Activated CD4-positive, alpha-beta T cell treated with anti-CD3 and anti-CD28 coated beads, Interleukin-2, amount 10 ng/mL, durations not matched to agents 24 days and 14 days (primary cell): ENCODE measurements at places on chromosomes 2 and 18. TPM values are rescaled to one million over a fixed set of nuclear protein-coding genes. Genes with fewer than 3 reads are reported as not detected.

GRCh38 chr2:197883354-197884032 lies 79.1 kb downstream of the PLCL1 start:
- no peak for DNase-seq

- no peak for DNase-seq
These were observed 2.9 kb downstream of the MYL12A start for GRCh38 chr18:3250237-3251107.

- no peak for DNase-seq
These were observed 15.5 kb downstream of the DUSP19 start for GRCh38 chr2:183093857-183094657.

GRCh38 chr18:53747663-53748160 lies 476.8 kb downstream of the MBD2 start:
- no peak for DNase-seq

DNA sequence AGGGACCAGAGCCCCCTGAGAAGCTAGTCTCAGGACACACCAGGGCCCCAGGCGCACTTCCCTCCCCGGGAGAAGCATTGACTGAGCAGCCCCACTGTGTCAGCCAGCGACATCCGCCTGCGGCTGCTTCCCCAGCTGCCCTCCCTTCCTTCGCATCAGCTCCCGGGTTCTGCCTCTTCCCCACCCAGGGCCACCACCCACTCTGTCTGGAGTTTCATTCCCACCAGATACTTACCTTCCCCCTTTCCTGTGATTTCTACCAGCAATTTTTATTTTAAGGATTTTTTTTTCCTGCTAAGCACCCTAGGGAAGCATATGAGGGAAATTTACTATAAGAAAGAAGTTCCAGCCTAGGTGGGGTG lies 99.2 kb downstream of the SMAD7 start:
- no peak for DNase-seq

DNA sequence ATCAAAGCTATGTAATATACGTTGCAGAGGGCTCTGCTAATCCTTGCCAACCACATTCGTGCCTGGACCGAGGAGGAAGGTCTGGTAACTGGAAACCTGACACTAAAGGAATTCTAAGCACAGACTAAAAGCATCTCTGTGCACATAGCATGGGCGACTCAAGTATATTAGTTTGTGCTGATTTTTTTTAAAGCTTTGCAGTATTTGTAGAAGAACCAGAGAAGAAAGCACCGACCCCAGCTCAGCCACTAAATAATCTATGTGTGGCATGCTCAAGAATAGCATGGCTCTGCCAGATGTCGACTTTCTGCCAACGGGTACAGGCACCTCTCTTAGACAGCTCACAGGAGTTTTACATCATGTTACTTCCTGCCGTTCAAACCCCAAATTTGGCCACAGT lies 73.2 kb upstream of the NRP2 start:
- no peak for DNase-seq

GRCh38 chr18:56202678-56203077 lies 435.7 kb downstream of the TXNL1 start:
- no peak for DNase-seq

DNA sequence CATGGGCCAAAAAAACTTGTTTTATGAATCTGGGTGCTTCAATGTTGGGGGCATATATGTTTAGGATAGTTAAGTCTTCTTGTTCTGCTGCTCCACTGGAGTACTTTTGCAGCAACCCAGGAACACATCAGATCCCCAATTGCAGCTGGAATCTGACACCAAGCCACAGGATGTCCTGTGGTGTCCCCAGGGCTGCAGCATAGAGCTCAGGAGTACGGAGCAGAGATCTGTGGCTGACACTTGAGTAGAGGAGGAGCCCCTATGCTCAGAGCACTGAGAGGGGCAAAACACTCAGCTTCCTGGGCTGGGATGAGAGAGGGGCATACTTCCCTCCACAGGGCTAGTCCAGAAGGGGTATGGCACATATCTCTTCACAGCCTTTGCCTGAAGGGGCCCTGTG lies 138.9 kb upstream of the ERBB4 start:
- DNase-seq = no peak

- DNase-seq = no peak
These were observed 257.7 kb upstream of the AGAP1 start for GRCh38 chr2:235235977-235236767.

DNA sequence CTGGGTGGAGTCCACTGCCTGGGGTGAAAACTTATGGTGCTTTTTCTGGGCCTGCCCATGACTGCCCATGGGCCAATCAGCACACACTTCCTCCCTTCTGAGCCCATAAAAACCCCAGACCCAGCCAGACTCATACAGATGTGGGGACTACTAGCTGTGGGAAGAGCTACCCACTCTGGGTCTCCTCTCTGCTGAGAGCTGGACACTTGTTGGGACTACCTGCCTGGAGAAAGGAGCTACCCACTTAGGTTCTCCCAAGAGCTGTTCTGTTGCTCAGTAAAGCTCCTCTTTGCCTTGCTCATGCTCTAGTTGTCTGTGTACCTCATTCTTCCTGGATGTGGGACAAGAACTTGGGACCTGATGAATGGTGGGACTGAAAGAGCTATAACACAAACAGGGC lies 119.6 kb upstream of the SLC38A11 start:
- no peak for DNase-seq

DNA sequence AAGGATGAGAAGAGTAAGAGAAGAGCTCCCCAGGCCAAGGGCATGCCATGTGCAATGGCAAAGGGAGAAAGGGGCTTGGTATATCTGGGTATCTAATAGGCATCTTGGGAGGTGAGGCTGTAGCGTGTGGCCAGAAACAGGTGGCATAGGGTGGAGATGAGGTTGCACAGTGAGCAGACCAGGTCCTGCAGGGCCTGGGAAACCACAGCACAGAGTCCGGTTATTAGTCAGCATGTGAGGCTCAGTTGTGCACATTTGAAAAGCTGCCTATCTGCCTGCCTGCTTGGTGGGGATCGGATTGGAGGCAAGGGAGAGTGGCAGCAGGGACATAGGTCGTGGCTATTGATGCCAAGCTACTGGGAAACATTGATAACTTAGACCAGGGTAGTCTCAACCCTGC lies 190.6 kb downstream of the TPGS2 start:
- DNase-seq = no peak

- DNase-seq = no peak
These were observed 328.1 kb downstream of the NR4A2 start for GRCh38 chr2:156004459-156004858.

DNA sequence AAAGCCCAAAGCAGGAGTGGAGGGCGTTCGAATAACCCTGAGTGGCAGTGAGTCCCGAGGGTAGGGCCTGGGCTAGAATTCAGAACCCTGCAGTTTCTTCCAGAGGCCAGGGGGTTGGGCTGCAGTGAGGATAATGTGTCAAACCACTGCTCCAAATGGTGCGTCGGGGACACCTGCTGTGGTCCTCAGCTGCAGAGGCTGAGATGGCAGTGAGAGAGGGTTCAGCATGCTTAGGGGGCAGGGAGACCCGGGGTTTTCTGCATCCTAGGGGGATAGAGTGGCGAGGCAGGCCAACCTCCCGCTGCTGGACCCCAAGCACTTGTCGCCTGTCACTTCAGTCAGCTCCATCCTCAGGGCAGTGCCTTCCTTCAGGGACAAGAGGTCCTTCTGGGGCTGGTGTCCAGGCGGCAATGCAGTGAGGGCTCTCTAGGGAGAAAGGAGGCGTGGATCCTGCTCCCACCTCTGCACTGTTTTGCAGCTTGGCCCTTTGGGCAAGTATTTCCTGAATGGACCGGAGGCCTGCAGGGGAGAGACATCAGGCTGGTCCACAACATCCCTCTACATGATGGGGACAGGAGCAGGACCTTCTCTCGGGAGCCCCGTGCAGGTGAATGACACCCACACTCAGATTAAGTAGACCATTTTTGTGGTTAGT lies 8.4 kb upstream of the NTSR2 start:
- no peak for DNase-seq

GRCh38 chr18:27184115-27185024 lies 738 bp downstream of the CHST9 start:
- no peak for DNase-seq

GRCh38 chr2:20487392-20488174 lies 40.7 kb downstream of the RHOB start:
- no peak for DNase-seq

GRCh38 chr2:192940767-192941166 lies 746.0 kb upstream of the TMEFF2 start:
- no peak for DNase-seq

- no peak for DNase-seq
These were observed 41.5 kb downstream of the SP140 start for GRCh38 chr2:230267059-230267458.

DNA sequence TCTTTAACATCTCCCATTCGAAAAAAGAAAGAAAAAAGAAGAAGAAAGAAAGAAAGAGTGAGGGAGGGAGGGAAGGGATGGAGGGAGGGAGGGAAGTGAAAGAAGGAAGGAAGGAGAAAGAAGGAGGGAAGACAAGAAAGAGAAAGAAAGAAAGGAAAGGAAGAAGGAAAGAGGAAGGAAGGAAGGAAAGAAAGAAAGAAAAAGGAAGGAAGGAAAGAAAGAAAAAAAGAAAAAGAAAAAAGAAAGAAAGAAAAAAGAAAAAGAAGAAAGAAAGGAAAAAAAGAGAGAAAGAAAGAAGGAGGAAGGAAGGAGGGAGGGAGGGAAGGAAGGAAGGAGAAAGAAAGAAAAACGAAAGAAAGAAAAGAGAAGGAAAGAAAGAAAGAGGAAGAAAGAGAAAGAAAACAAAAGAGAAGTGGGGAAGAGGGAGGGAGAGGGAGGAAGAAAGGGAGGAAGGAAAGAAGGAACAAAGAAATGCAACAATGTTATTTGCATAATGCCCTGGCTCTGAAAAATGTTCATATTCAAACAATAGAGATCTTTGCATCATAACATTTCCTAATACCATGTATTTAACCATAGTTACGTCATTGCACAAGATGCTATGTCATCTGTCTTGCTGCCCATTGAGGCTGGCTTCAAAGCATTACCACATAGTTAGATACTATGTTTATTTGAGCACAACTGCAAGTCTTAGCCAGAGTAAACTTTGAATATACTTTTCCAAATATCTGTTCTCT lies 550.6 kb downstream of the DSC3 start:
- no peak for DNase-seq

Gene SP140L
- total RNA-seq = 48.9 and 49.1 TPM in 2 replicates

Gene SPRED2
- total RNA-seq = 7.7 and 9.2 TPM in 2 replicates

Gene DAW1
- not detected in 2 replicates for total RNA-seq

Gene LBH
- total RNA-seq = 176 and 184 TPM in 2 replicates

Gene INPP5D
- total RNA-seq = 43.6 and 45.8 TPM in 2 replicates

Gene HEATR5B
- total RNA-seq = 14.7 and 14.8 TPM in 2 replicates

Gene PLEKHH2
- 0.52 and 0.65 TPM in 2 replicates for total RNA-seq

Gene CENPA
- total RNA-seq = 21.8 and 23.6 TPM in 2 replicates
